H9 (cell line): ENCODE measurements at places on chromosomes 2 and 18. TPM values are rescaled to one million over a fixed set of nuclear protein-coding genes. Genes with fewer than 3 reads are reported as not detected.

The RGPD5 gene
- 48.3 and 50.0 TPM in 2 replicates for total RNA-seq

The SLC5A7 gene
- total RNA-seq: 0.11 TPM in 1 of 2 replicates, not detected in the other

DNA sequence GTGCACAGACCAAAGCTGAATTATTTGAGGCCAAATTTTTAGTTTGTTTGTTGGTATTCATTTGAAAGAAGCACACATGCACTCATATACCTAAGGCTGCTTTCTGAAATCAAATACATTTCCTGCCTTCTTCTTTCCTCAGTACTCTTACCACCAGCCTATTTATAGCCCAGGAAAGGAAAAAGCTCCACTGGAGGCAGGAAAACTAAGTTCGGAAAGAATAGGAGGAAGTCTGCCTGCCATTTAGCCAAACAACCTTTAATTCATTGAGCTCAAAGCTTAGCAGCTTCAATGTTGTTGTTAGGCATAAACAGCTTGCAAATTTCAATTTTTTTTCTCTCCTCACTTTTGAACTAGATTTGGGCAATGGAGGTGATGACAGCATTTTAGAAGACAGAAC, 40.4 kb upstream of the RASGRP3 start:
- H3K4me3 ChIP-seq: no peak overlapping the region
- H3K27me3 ChIP-seq: no peaks in the 10 kb centered on the region
- DNase-seq: no peak
- H3K36me3 ChIP-seq: no peaks in the 10 kb centered on the region

The SALL3 gene
- total RNA-seq: 51.1 and 52.4 TPM in 2 replicates

GRCh38 chr2:166361351-166362153, 14.2 kb downstream of the SCN9A start:
- H3K36me3 ChIP-seq: no peaks in the 10 kb centered on the region
- DNase-seq: no peak
- no peaks in the 10 kb centered on the region; the same call in 1 of the 2 replicates for H3K4me1 ChIP-seq
- no peak overlapping the region for H3K4me3 ChIP-seq

- H3K27me3 ChIP-seq: no peaks in the 10 kb centered on the region
- no peak overlapping the region for H3K4me3 ChIP-seq
- no peaks in the 10 kb centered on the region for H3K36me3 ChIP-seq
- H3K27ac ChIP-seq: no peak overlapping the region
- no peaks in the 10 kb centered on the region for H3K4me1 ChIP-seq
Observed at GRCh38 chr18:62081248-62081647, 105.6 kb downstream of the PIGN start.

The C2orf66 gene
- total RNA-seq: not detected in 2 replicates

DNA sequence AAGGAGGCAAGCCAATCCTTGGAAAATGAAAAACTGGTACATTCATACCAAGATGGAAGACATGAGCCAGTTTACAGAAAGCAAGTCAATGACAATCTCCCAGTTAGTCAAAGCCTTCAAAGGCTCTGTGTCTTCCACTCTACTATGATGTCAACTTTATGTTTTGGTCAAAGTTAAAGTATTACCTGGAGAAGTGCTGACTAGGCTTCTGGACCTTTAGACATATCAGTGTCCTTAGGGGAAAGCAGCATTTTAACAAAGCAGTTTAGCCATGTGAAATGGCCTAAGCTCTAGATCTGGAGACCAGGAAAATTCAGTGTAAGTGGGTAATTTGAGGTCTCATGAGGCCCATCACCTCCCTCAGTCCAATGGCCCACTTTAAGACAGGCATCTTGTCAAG, 30.8 kb downstream of the AAK1 start:
- no peak for DNase-seq
- H3K27ac ChIP-seq: no peak overlapping the region
- no peaks in the 10 kb centered on the region for H3K27me3 ChIP-seq
- H3K36me3 ChIP-seq: peaks cover 4% of the 10 kb centered on the region; the same call in 1 of the 2 replicates
- H3K4me3 ChIP-seq: no peak overlapping the region

The PCGF1 gene
- 23.8 and 28.1 TPM in 2 replicates for total RNA-seq

GRCh38 chr18:21513292-21513691, 87.2 kb downstream of the ESCO1 start:
- H3K27me3 ChIP-seq: no peaks in the 10 kb centered on the region
- no peak for DNase-seq
- H3K4me1 ChIP-seq: no peaks in the 10 kb centered on the region
- H3K36me3 ChIP-seq: peaks cover 35% of the 10 kb centered on the region

The MTCL1 gene
- total RNA-seq: 45.1 and 50.7 TPM in 2 replicates

The CD207 gene
- total RNA-seq: not detected in 2 replicates

DNA sequence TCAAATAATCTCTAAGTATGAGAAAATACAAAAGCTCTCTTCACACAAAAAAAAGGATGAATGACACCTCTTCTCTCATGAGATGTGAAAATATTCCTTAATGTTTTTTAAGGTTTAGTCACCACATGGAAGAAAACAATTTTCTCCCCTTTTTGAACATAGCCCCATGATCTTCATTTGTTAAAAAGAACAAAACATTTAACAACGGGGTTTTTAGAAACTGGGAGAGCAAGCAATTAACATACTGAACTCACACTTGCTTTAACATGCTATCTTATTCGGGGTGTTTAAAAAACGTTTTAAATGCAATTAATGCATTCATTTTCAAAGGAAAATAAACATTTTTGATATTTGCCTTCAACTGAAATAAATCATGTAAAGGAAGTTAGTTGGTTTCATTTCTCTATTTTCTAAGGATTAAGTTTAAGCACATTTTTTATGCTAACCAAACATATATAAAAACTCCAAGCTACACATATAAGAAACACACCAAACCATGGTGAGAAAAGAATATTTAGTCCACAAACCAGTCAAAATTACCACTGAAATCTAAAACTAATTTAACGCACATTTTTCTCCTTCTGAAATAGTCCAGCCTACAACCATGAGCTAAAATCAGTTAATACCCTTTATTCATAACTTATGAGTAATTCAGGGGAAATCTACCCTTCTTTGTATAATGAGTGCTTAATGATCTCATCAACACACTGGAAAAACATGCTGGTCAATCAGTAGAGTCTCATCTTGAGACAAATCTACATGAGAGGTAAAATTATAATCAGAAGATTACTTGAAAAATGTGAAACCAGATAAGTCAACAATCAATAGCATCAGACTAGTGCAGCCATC, 8.2 kb downstream of the FBXO11 start:
- no peaks in the 10 kb centered on the region for H3K36me3 ChIP-seq
- DNase-seq: no peak
- H3K27me3 ChIP-seq: no peaks in the 10 kb centered on the region

DNA sequence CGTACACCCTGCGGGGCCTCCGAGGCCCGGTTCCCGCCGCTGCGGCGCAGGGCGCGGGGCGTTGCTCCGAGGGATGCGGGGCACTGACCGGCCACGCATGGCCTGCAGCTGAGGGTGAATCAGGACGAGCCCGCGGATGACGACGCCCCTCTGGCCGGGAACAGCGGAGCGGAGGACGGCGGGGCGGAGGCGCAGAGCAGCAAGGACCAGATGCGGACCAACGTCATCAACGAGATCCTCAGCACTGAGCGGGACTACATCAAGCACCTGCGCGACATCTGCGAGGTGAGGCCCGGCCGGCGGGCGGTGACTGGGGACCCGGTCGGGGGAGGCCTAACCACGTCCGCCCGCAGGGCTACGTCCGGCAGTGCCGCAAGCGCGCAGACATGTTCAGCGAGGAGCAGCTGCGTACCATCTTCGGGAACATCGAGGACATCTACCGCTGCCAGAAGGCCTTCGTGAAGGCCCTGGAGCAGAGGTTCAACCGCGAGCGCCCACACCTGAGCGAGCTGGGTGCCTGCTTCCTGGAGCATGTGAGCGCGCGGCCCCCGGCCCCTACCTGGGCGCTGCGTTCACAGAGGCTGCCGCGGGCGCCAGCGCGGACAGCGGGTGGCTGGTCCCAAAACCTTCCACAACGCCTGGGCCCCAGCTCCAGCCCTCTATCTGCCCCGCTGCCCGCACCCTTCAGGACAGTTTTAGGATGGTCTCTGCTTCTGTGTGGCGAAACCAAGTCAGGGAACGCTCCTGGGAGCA, 53.2 kb downstream of the FAM168B start:
- no peak for DNase-seq
- H3K27me3 ChIP-seq: no peaks in the 10 kb centered on the region; the same call in 1 of the 2 replicates
- no peak overlapping the region for H3K27ac ChIP-seq
- no peaks in the 10 kb centered on the region for H3K4me1 ChIP-seq
- H3K4me3 ChIP-seq: no peak overlapping the region

DNA sequence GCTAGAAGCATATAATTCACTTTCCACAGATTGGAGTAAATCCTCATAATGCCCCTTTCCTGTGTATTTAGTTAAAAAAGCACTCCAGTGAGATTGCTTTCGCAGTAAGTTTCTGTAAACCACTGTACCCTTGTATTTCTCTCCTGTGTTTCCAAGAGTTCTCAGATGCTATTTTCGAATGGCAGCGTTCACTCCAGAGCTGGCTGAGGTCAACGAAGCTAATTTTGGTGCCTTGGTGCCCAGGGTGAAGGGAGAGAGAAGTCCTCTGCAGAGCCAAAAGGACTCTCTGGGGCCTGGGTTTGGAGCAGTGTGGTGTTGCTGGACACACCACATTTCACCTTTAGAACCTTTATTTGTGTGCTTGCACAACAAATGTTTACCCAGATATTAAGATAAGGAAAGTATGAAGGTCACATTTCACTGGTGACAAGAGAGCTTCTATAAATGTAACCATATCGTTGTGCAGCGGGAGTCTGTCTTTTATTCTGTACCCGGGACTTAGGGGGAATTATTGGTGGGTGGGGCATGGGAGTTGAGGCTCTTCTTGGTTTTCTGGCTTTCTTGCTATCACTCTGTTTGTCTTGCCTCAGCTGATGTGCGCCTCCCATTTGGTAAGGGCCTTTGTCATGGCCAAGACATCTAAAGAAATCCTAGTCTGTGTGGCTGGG, 9.9 kb downstream of the EPAS1 start:
- H3K4me3 ChIP-seq: no peak overlapping the region
- H3K27me3 ChIP-seq: no peaks in the 10 kb centered on the region
- H3K4me1 ChIP-seq: peaks cover 6% of the 10 kb centered on the region; the same call in 1 of the 2 replicates
- H3K36me3 ChIP-seq: peaks cover 2% of the 10 kb centered on the region; the same call in 1 of the 2 replicates

DNA sequence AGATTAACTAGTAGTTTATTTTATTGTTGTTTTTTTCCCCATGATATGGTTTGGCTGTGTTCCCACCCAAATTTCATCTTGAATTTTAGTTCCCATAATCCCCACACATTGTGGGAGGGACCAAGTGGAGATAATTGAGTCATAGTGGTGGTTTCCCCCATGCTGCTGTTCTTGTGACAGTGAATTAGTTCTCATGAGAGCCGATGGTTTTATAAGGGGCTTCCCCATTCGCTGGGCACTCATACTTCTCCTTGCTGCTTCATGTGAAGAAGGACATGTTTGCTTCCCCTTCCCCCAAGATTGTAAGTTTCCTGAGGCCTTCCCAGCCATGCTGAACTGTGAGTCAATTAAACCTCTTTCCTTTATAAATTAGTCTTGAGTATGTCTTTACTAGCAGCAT, 36.5 kb downstream of the GALNT14 start:
- H3K4me1 ChIP-seq: no peaks in the 10 kb centered on the region
- H3K27me3 ChIP-seq: no peaks in the 10 kb centered on the region
- no peak overlapping the region for H3K4me3 ChIP-seq
- no peak for DNase-seq

The CGREF1 gene
- total RNA-seq: 1.4 and 2.1 TPM in 2 replicates

DNA sequence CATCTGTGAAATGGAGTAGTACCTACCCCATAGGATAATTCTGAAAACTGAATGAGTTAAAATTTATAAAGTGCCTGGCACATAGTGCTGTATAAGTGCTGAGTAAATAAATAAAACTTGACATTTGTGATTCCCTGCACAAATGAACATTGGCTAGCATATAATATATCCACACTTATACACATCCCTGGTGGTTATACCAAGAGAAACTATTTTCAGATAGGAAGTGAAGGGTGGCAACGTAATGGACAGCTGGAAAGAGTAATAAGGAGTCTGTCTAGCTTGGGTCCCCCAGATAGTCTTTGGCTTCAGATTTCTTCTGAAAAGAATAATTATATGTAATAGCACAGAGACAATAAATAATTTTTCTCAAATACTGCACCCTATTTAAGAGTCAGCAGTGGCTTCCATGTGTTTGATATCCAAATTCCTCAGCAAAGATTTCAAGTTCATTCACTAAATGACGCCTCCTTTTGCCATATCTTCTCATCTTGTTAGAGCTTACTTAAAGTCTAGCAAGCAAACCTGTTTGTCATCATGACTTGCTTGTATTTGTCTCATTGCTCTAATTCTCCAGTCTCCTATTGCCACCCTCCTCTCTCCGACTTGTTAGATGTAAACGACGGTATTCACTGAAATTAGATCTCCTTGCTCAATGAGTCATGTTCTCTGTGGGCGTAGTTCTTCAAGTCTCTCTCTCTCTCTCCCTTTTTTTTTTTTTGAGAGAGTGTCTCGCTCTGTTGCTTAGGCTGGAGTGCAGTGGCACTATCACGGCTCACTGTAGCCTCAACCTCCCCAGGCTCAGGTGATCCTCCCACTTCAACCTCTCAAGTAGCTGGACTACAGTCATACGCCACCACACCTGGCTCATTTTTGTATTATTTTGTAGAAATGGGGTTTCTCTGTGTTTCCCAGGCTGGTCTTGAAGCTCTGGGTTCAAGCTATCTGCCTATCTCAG, 8.7 kb upstream of the ADGRF3 start:
- H3K4me3 ChIP-seq: no peak overlapping the region
- H3K36me3 ChIP-seq: no peaks in the 10 kb centered on the region; the same call in 1 of the 3 replicates

The MYCN gene
- 100.0 and 105 TPM in 2 replicates for total RNA-seq

DNA sequence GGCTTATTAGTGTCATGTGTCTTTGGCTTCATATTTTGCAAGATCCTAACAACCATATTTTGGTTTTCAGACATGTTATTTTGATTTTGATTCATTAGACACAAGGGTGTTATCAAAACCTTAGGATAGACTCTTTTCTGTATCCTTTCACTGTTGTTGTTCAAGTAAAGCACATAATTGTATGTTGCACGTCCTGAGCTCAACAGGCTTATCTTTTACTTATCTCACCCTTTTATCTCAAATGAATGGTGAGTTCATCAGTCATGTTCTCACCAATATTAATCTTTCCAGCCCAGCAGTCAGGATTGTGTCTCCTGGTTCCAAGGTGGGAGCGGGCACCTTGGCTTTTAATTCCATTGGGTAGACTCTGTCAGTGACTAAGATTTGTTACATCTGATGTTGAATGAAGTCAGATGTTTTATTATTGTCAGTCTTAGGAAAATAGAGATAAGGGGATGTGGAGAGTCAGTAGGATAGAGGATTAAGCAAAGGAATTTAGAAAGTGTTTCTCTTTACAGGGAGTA, 11.9 kb downstream of the GPN1 start:
- H3K36me3 ChIP-seq: peaks cover 42% of the 10 kb centered on the region
- DNase-seq: no peak
- no peaks in the 10 kb centered on the region for H3K27me3 ChIP-seq
- H3K27ac ChIP-seq: no peak overlapping the region
- H3K4me3 ChIP-seq: no peak overlapping the region

GRCh38 chr2:20687260-20687832, 20.4 kb downstream of the GDF7 start:
- H3K4me3 ChIP-seq: no peak overlapping the region
- H3K36me3 ChIP-seq: peaks cover 11% of the 10 kb centered on the region
- no peak for DNase-seq
- H3K27me3 ChIP-seq: no peaks in the 10 kb centered on the region
- H3K27ac ChIP-seq: no peak overlapping the region
